Stimulated activated CD8-positive, alpha-beta memory T cell treated with anti-CD3 and anti-CD28 coated beads, Interleukin-12 subunit alpha, Interleukin-12 subunit beta, amount 100 ng/mL, for 4 hours (primary cell): ENCODE measurements at places on chromosomes 3 and 15.

DNA sequence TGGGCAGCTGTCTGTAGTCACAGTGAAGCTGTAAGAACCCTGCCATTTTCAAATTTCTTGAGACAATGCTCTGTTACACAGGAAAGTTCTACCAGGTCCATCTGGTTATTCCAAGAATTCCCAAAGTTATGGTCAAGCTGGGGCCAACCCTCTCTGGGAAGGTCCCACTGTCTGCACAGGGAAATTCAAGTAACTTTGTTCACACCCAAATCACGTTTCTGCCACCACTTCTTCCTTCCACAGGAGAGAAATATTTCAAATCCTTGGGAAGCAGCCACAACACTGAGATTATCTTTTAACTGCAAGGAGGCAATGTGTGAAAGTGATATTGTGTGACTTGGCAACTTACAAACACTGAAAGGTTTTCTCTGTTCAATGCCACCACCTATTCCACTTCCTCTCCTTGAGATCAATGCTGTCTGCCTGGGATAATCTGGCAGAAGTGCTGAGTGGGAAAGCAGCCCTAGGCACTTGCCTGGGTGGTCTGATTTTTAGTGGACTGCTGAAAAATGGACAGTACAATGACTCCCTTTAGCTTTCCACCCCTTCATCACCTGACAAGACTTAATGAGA lies 5.6 kb downstream of the SCAMP2 start:
- DNase-seq = no peak

- no peak for DNase-seq
Observed at GRCh38 chr3:131619821-131620220, 117.0 kb upstream of the MRPL3 start.

GRCh38 chr15:85164841-85165466 lies 183.3 kb downstream of the PDE8A start:
- no peak for DNase-seq

DNA sequence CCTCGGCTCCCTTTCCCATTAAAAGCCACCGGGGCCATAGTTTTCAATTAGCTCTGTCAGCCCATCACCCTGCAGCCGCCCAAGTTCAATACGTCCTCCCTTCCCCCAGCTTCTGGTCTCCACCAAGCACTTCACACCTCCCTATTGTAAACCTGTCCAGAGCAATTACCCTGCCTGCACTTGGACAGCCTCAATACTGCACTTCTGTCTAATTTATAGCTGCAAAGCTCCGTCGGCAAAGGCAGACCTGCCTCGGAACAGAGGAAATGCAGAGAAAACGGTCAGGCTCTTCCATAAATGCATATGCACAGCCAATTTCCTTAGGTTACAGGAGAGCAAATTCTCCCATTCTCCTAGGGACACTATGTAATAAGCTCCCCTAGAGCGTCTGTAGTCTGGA lies 21.9 kb downstream of the LRIG1 start:
- DNase-seq = no peak

DNA sequence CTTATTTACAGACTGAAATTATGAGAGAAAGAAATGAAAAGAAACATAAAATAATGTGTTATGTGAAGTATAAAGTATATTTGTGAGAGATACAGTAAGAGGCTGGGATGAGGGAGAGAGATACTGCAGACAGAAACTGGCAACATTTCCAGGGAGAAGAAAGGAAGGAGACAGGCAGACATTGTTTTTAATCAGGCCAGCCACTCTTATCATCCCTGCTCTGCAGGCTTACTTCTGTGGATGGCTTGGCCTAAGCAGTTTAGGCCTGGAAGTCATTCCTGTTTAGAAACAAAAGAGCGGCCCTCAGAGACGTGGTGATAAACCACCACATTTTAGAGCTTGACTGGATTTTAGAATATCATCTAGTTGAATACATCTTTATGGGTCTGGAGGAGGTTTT lies 12.4 kb downstream of the PCCB start:
- DNase-seq = no peak

DNA sequence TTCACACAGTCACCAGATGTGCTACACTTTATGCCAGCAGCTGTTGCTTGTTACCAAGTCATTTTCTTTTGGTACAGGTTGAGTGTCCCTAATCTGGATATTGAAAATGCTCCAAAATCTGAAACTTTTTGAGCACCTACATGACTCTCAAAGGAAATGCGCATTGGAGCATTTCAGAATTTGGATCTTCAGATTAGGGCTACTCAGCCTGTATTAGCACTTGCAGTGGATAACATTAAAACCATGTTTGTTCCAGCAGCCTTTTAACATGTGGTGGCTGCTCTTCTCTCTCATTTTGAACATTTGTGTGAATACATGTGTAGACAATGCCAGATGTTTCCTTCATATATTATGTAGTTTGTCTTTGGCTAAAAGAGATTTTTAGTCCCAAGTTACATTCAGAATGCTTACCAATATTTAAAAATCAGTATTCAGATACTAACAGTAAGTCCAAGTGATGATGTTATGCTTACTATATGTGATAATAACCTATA lies 230.9 kb upstream of the UBE2E1 start:
- DNase-seq = no peak

- DNase-seq = no peak
Observed at GRCh38 chr3:67462187-67462586, 192.2 kb downstream of the SUCLG2 start.

- DNase-seq = no peak
Observed at GRCh38 chr15:33888176-33888575, 80.1 kb upstream of the CHRM5 start.
